ENCODE measurements at places on chromosomes 7 and 10.
A peak's percentile ranks its signal among the peaks of the same experiment; 100 is the strongest.

DNA sequence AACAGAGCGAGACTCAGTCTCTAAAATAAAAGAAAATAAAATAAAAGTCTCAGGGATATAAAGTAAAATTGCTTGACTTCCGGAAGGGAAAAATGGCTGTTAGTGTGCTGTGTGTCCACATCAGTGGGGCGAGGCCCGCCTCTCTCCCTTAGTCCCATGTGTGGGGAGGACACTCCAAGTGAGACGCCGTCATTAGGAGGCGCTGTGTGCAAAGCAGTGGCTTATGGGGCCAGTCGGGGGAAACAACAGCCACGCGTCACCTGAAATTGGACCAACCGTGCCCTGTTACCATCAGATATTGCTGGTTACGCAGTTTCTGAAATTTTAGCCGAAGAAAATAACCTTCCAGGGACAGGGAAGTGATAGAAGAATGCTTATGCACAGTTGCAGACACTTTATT, 15.8 kb downstream of the SFXN4 start:
- DNase-seq, result no peak

GRCh38 chr7:77940647-77941046, 142.1 kb downstream of the PHTF2 start:
- no peak for DNase-seq

DNA sequence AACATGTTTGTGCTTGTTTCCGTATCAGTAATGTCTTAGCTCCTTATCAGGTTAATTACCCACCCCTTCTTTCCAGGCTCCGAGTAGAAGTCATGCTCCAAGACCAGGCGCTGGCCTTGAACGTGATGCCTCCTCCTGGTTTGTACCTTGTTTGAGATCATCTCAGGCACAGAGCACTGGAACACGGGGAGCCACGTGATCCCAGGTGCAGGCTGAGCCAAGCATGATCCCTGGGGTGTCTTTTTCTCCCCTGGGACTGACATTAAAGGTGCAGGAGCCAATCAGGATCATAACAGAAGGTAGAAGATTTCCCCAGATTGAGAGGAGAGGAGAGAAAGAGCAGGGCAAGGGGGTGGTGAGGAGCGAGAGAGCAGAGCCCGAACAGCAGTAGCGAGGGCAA, 626.1 kb upstream of the GALNT17 start:
- DNase-seq, result no peak

DNA sequence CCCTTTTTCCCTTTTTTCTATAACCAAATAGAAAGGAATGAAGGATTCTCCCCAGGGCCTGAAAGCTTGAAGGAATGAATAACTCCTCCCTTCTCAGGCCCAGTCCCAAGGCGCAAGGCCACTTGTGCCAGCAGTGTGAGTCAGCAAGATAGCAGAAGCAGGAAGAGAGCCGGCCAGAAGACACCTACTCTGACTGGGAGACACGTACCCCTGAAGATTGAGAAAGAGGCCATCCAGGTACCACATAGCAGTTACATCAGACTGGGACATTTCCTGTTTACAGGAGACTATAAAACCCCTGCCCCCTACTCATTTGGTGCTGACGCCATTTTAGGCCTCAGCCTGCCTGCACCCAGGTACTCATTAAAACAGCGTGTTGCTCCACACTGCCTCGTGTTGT, 65.5 kb downstream of the LRRC17 start:
- DNase-seq, result peak; percentile 56

- no peak for DNase-seq
Measured at GRCh38 chr7:82429408-82429807, 14.2 kb downstream of the CACNA2D1 start.

- no peak for DNase-seq
Measured at GRCh38 chr10:76149602-76150138, 718.2 kb downstream of the LRMDA start.

- no peak for DNase-seq
Measured at GRCh38 chr7:8157296-8157695, 104.7 kb downstream of the ICA1 start.

DNA sequence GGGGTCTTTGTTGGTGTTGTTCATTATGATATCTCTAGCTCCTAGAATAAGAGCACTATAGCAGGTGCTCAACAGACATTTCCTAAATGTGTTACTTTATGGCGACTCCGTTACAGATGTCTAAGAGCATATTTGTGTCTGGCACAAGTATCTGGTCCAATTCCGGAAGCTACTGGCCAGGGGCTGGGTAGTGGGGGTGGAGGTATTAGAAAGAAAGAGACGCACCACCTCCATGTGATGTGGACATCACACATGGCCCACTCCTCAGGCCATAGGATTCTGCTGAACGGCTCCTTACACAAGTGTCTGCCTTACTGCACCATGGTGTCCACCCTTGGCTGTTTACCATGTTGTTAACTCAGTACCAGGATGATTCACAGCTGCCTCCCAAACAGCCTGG, 296.8 kb upstream of the MKI67 start:
- DNase-seq, result no peak

Data from Peyer's patch (tissue), 4 donors.